ENCODE measurements at places on chromosomes 7 and 10. TPM values are rescaled to one million over a fixed set of nuclear protein-coding genes. Genes with fewer than 3 reads are reported as not detected.

Gene NUTM2E
- not detected for total RNA-seq

Gene SAP25
- total RNA-seq: not detected

Gene MNX1
- not detected for total RNA-seq

Gene STEAP4
- total RNA-seq: 3.7 TPM

Gene CAMK2B
- 4.7 TPM for total RNA-seq

Gene HSPA12A
- total RNA-seq: 8.4 TPM
